ENCODE measurements at places on chromosomes 7 and 10.

- DNase-seq: no peak
Measured at GRCh38 chr10:33557313-33557712, 222.8 kb upstream of the NRP1 start.

DNA sequence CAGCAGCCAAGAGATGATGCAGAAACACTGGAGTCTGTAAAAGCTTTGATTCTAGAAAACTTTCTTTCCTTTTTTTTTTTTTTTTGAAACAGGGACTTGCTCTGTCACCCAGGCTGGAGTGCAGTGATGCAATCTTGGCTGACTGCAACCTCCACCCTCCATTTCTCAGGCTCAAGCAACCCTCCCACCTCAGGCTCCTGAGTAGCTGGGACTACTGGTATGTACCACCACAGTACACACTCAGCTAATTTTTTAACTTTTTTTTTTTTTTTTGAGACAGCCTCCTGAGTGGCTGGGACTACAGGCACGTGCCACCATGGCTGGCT is 17.0 kb upstream of the BAG3 start:
- no peak for DNase-seq

- DNase-seq: no peak
Measured at GRCh38 chr7:111388912-111389311, 173.4 kb downstream of the IMMP2L start.

GRCh38 chr7:91137153-91137787 is 127.0 kb upstream of the FZD1 start:
- DNase-seq: no peak

GRCh38 chr7:88278881-88279280 is 27.8 kb downstream of the STEAP4 start:
- no peak for DNase-seq

GRCh38 chr7:106621393-106622132 is 39.4 kb downstream of the CCDC71L start:
- DNase-seq: no peak

- no peak for DNase-seq
Measured at GRCh38 chr10:78863140-78863905, 205.4 kb upstream of the ZMIZ1 start.

DNA sequence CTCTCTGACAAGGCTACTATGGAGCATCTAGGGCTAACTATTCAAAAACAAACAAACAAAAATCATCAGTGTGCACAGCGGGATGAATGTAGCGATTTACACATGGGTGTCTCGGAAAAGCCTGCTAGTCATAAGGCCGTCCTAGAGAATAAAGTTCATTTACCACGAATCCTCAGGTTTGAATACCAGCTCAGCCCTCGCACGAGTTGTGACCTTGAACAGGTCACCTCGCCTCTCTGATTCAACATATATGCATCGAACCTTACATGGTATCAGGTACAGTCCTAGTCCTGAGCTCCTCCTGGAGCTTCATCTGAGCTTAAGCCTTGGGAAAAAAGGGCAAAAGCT is 572 bp downstream of the ATP5MF start:
- no peak for DNase-seq

DNA sequence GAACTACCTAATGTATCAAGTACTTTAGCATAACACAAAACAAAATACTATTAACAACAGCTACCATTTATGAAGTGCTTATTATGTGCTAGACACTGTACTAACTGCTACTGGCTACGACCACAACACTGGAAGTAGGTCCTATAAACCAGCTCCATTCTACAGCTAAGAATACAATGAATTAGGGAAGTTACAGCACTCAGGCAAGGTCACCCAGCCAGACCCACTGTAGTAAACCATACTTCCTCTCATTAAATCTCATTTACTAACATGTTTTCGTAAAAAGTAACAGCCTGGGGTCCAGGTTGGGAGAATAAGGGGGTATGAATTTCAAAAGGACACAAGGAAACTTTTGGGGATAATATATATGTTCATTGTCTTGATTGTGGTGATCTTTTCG is 25.4 kb downstream of the NAPEPLD start:
- DNase-seq: no peak

GRCh38 chr10:48695636-48696534 is 11.2 kb downstream of the WDFY4 start:
- DNase-seq: no peak

DNA sequence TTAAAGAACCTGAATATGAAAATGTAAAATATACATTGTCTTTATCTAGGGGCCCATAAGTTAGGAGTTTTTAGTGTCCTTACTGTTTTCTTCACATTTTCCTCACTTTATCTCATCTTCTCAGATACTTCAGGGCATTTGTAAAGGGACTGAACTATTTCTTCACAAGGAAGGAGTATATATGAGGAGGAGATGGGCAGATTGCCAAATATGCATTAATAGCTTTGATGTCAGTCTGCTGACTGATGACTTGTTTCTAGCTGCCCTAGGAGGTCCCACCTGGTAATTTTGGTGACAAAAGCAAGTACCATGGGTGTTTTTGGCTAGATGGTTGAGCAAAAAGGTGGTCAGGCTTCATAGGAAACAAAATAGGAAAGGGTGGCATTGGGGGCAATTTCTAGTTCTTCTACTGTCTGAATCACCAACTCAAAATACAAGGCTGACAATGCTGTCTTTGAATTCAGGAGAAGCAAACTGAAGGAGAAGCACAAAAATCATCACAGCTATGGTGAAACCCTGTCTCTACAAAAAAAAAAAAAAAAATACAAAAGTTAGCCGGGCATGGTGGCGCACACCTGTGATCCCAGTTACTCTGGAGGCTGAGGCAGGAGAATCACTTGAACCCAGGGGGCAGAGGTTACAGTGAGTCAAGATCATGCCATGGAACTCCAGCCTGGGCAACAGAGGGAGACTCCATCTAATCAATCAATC is 10.4 kb upstream of the STRIP2 start:
- peak; percentile 56 for DNase-seq

DNA sequence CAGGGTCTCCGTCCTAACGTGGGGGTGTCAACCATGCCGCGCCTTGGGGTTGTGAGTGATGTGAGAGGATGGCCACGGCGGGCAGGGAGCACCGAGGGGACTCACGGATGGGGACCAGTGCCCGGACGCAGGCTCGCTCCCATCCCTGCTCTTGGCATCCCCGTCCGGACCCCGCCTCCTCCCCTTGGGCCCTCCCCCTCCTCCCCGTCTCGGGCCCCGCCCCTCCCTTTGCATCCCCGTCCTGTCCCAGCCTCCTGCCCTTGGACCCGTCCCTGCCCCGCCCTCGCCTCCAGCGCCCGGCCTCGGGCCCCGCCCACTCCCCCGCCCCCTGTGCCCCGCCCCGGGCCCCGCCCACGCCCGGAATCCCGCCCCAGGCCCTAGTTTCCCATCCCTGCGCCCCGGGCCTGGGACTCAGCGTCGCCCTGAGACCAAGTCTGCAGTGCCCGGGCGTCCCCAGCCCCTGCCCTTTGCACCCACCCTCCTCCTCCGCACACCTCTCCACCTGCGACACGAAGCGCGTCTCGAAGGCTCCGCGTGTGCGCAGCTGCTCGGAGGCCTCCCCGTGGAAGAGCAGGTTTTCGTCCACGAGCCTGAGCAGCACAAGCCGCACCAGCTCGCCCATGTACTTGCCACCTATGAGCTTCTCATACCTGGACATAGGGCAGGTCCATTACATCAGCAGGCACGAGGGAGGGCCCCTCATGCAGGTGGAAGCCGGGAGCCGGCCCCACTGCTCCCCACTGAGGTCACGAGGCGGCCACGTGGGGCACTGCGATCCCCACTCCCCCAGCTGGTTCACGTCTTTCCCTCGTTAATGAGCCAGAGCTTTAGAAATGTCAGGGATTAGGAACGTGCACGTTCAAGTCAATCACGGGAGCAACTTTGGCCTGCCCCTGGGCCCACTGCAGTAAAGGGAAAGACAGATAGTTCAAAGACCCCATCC is 5.1 kb upstream of the MYL7 start:
- DNase-seq: peak; percentile 31

GRCh38 chr10:1130226-1130625 is 74.0 kb downstream of the WDR37 start:
- no peak for DNase-seq

- peak; percentile 39 for DNase-seq
Measured at GRCh38 chr10:91409069-91409868, 875 bp upstream of the HECTD2 start.

GRCh38 chr7:29968683-29969395 is 20.8 kb downstream of the SCRN1 start:
- no peak for DNase-seq

DNA sequence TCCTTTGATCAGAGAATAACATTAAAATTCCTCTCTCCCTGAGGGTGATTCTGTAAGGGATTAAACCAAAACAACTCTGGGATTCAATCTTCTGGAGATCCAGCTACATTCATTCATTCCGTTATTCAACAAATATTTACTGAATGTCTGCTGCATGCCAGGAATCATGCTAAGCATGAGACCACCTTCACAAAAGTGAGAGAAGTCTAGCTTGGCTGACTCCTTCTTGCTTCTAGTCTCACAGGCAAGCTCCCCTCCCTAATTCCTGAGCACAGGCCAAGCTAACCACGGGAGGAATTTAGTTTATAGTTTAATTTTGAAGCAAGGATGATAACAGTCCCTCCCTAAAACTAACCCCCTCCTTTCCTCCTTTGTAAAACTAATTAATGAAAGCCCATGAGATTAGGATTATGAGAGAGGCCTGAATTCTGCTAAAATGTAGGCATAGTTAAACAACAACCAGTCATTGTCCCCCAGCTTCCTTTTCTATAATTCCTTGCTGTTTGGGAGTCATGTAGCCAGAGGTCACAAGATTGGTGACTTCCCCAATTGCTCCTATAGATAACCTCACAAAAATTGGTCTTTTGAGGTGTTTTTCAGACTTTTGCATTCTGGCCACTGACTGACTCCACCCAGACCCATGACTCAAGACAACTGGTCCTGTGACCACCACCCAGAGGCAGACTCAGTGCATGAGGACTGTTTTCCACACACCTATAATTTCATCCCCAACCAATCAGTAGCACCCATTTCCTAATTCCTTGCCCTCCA is 113.5 kb downstream of the ITGB8 start:
- no peak for DNase-seq

GRCh38 chr7:70208236-70209063 is 610.2 kb downstream of the AUTS2 start:
- no peak for DNase-seq

DNA sequence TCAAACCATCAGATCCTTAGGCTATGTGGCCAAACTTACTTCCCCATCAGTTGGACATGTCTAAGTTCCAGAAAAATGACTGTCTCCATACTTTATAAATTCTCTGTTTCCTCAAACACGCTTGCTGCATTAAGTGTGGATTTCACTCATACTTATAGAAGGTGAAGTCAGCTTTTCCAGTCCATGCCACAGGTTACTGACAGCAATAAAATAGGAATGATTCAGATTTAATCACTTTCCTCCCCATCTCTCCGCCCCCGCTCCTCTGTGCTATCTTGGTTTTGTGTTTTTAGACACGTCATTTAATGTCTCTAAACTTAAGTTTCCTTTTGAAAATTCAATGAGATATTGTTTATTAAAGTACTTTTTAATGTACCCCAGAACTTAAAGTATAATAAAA is 1098.0 kb upstream of the C7orf33 start:
- no peak for DNase-seq
